ENCODE measurements at places on chromosomes 6 and 20.

DNA sequence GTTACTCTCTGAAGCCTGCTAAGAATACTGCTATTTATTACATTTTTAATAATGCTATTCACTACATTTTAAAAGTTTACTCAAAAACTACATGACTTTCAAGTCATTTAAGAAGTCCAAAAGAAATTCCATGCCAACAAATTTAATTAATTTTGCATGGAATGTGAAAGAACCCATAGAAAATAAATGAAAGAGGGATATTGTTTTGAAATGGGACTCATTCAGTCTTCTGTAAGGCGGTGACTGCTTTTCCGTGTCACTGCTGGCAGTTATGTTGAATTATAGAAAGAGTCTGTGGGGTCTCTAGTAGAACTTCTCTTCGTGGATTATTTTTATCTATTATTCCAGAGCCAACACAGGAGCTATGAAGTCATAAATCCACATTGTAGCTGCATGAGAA lies 211.2 kb downstream of the LAMA2 start:
- no peak for DNase-seq

- DNase-seq, result no peak
Observed at GRCh38 chr6:9704989-9705388, 709.9 kb downstream of the TFAP2A start.

GRCh38 chr6:34459899-34460593 lies 5.8 kb upstream of the PACSIN1 start:
- DNase-seq, result no peak

DNA sequence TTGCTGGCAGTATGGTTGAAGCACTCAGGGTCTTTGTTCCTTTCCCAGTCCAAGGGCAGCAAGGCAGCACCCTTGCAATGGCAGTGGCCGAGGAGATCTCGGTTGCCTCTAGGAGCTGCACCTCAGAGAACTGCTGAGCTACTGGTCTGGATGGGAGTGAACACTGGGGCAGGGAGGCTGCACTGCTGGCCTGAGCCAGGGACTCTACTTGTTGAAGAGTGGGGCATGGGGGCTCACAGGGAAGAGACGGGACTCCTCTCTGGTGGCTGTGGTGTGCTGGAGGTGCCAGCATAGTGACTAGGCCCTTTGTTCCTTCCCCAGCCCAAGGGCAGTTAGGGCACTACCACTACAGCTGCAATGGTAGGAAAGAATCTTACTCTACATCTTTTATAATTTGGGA lies 203.0 kb downstream of the ZDHHC14 start:
- DNase-seq, result no peak

- DNase-seq, result no peak
Observed at GRCh38 chr6:42088101-42088591, 37.8 kb downstream of the TAF8 start.

GRCh38 chr6:2127484-2127911 lies 117.9 kb downstream of the GMDS start:
- peak; percentile 25 for DNase-seq

- DNase-seq, result no peak
Observed at GRCh38 chr6:164396071-164397047, 913.0 kb downstream of the C6orf118 start.

- DNase-seq, result no peak
Observed at GRCh38 chr6:157225575-157225995, 97.7 kb downstream of the TMEM242 start.

DNA sequence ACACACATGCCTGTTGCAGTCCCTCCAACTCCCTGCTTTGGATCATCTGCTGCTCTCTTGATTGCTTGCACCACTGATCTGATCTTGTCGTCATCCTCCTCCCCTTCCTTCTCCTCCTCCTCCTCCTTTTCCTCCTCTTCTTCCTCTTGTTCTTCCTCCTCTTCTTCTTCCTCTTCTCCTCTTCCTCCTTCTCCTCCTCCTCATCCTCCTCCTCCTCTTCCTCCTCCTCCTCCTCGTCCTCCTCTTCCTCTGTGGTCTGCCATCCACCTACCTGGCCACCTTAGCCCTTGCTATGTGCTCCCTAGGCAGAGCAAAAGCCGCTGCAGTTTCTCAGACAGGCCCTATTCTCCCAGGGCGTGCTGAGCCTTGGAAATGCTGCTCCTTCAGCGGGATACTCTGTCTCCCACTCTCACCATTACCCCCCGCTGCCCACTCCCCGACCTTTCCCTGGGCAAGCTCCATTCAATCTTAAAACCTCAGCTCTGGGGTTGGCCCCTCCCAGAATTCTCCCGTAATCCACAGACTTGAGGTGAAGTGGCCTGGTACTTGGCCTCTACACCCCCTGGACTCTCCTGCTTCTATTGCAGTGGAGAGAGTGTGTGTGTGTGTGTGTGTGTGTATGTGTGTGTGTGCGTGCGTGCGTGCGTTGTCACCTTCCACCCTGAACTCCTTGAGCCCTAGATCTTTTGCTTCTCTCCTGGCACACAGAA lies 105.0 kb downstream of the SASH1 start:
- no peak for DNase-seq

- no peak for DNase-seq
Observed at GRCh38 chr6:129359811-129360681, 349.9 kb downstream of the ARHGAP18 start.

DNA sequence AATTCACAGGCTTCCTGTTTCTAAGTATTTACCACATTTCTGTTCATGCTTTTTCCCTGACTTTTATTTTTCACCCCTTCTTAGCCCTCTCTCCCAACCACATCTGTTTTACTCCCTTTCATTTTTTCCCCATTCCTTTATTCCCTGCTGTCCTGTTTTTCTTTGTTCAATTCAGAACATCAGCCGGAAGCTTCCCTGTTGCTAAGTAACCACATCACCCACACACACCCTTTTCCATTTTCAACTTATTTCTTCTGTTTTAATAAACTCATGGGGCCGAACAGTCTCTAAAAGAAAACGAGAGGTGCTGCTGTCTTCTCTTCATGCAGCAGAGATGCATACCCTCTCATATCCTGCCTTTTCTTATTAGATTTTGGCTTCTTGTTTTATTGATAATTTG lies 53.5 kb upstream of the CEP85L start:
- DNase-seq, result no peak

DNA sequence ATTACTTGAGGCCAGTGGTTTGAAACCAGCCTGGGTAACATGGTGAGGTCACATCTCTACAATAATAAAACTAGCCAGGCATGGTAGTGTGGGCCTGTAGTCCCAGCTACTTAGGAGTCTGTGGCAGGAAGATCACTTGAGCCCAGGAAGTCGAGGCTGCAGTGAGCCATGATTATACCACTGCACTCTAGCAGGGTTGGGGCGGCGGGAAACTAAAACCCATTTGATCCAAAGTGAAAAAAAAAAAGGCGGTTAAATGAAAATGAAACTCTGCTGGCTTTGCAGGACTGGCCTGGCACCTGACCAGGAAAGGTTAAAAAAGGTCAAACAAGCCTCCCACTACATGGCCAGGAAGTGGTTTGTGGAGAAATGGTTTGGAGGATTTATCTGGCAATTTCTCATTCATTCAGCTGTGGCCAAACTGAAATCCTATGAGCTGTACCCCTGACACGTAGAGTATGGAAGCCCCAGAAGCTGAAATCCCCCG lies 36.6 kb downstream of the MTRES1 start:
- DNase-seq, result no peak

- DNase-seq, result no peak
Observed at GRCh38 chr20:37303637-37304036, 14.2 kb downstream of the MANBAL start.

DNA sequence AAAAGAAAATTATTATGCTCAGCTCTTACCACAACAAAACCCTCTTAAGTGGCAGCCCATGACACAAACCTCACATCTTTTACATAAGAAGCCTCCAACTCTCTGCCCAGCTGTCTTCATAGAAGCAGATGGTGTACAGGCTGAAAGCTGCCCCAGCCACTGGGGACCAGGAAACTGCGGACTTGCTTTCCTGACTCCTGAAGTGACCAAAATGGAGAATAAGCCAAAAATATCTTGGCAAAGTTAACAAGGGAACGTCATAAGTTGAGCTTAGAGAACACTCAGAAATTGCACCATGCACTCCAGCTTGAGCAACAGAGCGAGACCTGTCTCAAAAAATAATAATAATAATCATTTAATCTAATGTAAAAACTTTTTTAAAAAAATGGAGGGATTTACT lies 160.3 kb upstream of the CDYL start:
- DNase-seq, result no peak

DNA sequence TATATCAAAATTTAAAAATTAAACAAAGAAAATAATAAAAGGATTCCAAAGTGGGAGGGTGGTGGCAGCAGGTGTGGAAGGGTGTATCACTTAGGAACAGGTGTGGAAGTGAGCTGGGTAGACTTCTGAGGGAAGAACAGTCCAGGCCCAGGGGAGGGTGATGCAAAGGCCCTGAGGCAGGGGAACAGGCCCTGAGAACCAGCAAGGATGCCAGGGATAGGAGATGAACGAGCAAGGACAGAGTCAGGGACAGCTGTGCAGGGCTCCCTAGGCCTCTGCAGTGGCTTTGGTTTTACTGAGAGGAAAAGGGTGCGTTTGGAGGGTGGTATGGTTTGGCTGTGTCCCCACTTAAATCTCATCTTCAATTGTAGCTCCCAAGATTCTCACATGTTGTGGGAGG lies 9.4 kb upstream of the RAET1E start:
- DNase-seq, result no peak

DNA sequence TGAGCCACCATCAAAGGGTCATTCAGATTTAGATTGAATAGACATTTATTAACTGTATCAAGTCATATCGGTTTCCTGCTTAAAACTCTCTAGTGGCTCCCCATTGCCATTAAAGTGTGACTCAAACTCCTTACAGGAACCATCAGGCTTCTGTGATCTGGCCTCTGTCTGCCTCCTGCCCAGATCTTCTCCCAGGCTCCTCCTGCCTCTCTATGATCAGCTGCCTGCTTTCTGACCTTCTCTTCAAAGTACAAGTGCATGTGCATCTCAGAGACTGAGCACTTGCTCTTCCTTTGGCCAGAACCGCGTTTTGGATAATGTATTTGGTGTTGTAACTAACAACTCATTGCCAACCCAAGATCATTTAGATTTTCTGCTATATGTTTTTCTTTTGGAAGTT lies 52.7 kb downstream of the IL20RA start:
- no peak for DNase-seq

DNA sequence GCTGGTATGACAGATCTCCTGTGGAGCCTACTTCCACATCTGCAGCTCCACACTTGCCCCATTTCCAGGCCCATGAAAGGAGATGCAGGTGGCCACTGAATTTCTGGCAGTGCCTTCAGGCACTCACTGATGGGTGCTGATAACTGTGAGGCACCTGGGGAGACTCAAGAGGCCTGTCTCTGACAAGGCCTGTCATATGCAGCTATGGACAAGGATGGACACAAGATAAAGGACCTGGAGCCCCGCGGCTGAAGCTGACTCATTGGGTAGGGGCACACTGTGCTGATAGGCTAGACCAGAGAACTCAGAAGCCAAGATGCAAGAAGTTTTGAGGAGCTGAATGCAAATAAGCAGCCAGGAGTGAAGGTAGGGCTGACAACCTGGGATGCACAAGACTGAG lies 81.0 kb upstream of the LRFN2 start:
- no peak for DNase-seq

GRCh38 chr6:25428758-25429317 lies 149.7 kb downstream of the CARMIL1 start:
- no peak for DNase-seq

DNA sequence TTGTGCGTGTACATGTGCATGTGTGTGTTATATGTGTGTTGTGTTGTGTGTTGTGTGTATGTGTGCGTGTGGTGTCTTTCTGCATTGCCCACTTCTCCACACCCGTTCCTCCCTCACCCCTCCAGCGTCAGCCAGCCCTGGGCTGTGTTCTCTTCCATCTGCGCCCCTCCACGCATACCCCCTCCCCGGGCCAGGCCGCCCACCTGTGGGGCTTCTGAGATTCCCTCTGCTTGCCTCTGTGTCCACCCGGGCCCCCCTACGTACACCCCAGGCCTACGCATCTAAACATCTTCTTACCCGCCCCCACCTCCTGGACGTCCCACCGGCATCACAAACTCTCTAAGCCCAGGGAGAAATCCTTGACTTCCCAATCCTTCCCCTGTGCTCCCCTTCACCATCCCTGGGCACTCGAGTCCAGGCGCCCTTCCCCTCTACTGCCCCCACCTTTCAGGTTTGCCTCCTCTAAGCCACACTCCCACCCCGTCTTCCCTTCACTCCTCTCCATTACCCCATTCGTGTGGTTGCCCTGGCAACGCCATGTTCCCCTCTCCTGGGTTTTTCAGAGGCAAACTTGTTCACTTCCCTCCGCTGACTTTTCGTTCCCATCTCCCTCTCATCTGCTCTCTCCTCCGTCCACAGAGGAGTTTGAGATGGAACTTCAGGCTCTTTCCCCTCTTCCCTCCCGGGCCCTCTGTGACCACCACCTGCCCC lies 81.7 kb upstream of the NNAT start:
- DNase-seq, result no peak

GRCh38 chr20:2671977-2672376 lies 8.0 kb upstream of the IDH3B start:
- DNase-seq, result no peak

- DNase-seq, result no peak
Observed at GRCh38 chr6:98887650-98888049, 53.3 kb downstream of the POU3F2 start.

- DNase-seq, result no peak
Observed at GRCh38 chr6:107056796-107057195, 28.8 kb downstream of the MTRES1 start.

GRCh38 chr6:133774356-133774755 lies 114.6 kb upstream of the TCF21 start:
- DNase-seq, result no peak

GRCh38 chr6:11424395-11425034 lies 113.0 kb upstream of the TMEM170B start:
- no peak for DNase-seq

- no peak for DNase-seq
Observed at GRCh38 chr6:92541448-92542060, 877.8 kb downstream of the EPHA7 start.

- DNase-seq, result no peak
Observed at GRCh38 chr6:162140251-162140852, 587.2 kb downstream of the PRKN start.

- no peak for DNase-seq
Observed at GRCh38 chr6:324729-325125, 32.4 kb downstream of the DUSP22 start.

DNA sequence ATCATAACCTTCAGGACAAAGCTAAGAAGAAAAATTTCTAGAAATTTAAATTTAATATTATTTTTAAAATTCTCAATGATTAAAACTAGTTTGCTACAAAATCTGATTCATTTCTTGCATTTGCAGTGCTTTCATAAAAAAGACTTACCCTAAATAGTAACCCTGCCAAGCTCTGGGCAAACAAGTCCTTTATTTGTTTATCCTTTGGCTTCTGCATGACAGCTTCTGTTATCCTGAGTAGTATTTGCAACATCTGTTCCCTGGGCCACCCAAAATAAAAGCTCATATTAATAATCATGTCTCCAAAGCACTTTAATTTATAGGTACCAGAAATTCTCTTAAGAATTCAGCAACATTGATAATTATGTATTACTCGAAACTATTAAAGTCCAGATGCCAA lies 101.3 kb downstream of the RALGAPA2 start:
- DNase-seq, result no peak
